ENCODE measurements at places on chromosomes 5 and 9.
A peak's percentile ranks its signal among the peaks of the same experiment; 100 is the strongest.

DNA sequence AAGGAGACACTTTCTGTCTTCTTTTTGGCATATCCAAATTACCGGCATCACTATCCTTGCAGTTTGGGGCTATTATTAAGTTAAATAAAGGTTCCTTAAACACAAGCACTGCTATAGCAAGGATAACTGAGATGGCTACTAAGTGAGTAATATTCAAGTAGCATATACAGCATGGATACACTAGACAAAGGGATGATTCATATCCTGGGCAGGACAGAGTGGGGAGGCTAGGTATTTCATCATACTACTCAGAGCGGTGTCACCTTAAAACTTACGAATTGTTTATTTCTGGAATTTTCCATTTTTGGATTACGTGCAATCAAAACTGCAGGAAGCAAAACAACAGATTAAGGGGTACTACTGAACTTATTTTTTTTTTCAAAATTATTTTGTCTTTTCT, 54.1 kb downstream of the FER start:
- no peak for DNase-seq

DNA sequence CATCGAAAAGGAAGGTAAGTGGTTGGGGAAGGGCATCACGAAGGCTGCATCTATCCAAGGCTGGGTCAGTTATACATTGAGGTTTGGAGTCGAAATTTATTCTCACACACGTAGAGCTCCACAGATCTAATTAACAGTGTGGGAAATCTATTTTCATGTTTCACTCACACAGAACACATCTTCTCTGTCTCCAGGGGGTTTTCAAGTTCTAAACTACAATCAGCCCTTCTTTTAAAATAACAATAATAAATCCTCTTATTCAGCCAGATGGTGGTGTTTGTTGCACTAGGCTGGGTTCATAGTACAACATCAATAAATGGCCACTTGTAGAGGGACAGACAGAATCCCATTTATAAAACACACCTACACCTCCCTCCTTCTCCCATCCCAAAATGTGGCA, 174.5 kb upstream of the KLF9 start:
- DNase-seq, result no peak

DNA sequence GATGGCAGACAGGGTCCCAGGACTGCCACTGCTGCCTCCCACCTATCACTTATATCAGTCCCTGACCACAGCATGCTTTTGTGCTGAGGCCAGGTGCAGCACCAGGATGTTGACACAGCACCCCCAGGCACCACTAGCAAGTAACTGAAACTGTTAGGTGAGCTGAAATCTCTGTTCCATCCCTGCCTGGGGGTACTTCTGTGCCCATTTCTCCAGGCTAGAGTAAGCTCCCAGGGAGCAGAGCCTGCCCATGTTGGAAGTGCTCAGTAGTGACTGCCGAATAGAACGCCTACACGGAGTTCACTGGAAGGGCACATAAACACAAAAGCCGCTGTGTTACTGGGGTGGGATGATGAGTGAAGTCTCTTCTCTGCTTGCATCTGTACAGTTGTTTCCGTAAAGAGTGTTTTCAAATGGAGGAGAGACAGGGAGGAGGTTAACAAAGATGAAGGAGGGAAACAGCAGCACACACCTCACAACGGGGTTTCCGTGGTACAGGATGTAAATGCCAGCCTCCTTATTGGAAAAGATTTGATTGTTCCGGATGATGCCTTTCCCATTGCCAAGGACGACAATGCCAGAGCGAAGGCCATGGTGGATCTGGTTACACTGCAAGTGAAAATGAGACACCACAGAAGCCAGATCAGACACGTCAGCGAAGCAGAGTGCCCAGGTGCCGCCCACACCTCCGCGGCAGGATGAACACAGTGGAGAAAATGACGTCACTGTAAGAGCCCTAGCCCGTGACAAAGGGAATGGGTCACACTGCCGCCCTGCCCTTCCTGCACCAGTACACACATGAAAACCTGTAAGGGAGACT, 43.1 kb downstream of the POLR1E start:
- DNase-seq, result no peak

DNA sequence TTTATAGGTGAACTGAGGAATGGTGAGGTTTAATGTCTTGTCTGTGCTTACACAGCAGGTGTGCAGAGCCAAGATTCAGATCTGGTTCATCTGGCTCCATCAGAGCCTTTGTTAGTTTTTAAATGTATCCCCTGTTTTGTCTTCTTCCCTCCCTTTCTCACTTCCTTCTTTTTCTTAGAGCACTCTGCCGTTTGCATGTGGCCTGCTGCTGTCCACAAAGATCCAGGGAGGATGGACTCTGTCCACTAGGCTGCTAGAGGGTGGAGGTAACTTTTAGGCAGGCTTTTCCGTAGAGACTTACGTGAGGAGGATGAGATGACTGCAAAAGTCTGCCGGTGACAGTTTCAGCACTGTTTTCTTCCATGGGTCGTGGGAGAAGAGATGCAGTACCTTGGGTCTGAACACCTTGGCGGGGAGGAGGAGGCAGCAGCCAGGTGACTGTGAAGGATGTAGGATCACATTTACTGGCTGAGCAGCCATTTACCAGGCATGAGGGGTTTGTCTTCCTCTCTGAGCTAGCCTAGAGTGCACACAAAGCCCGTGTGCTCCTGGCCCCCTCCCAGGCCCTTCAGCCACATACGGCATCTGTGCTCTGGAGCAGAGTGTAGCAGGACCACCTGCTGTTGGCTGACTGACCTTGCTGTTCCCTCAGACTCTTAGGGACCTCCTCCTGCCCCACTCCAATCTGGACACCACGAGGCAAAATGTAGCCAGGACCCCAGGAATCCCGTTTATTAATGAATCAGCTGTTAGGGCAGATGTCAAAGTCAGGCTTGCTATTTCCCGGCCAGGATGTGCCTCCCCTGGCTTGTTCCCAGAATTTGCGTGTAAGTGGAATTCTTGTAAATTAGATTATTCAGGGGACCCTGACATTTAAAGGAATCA, 1.8 kb downstream of the NTMT1 start:
- no peak for DNase-seq

GRCh38 chr9:89996773-89997172, 392.0 kb downstream of the GADD45G start:
- DNase-seq, result no peak

GRCh38 chr9:6049798-6050197, 34.4 kb upstream of the RANBP6 start:
- DNase-seq, result no peak

GRCh38 chr5:39547553-39548154, 122.9 kb upstream of the DAB2 start:
- peak; percentile 87 for DNase-seq

GRCh38 chr9:120522558-120522957, 57.4 kb downstream of the CDK5RAP2 start:
- no peak for DNase-seq

DNA sequence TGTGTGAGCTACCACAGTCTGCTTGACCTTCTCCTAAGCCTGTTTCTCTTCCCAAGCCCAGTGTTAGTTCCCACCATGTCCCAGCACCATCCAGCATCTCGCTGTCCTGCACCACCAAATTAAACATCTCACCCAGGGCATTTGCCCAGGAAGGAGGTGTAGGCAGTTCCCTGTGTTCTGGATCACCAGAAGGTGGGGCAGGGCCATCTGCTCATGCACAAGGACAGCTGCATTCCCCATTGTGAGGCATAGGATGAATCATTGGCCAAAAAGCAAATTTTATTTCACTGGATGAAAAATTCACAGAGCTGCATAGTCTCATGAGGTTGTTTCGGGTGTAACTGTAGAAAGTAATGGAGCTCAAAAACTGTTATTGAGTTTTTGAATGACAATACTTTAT, 89.5 kb upstream of the GRIA1 start:
- no peak for DNase-seq

GRCh38 chr5:102682101-102682647, 72.9 kb upstream of the PAM start:
- no peak for DNase-seq

GRCh38 chr5:104178829-104179456, 616.4 kb upstream of the NUDT12 start:
- no peak for DNase-seq

- DNase-seq, result peak; percentile 79
These were observed 37.8 kb downstream of the EBF1 start for GRCh38 chr5:159061834-159062474.

GRCh38 chr5:175712681-175713085, 54.8 kb downstream of the HRH2 start:
- no peak for DNase-seq
